Right ventricle myocardium superior (tissue), 1 donor: ENCODE measurements at places on chromosomes 1 and 21.

- no peak for DNase-seq
Measured at GRCh38 chr1:45442272-45442671, 48.7 kb downstream of the TESK2 start.

GRCh38 chr1:159941141-159941540, 4.3 kb downstream of the IGSF9 start:
- DNase-seq = no peak

- DNase-seq = peak; percentile 70
Measured at GRCh38 chr1:116847688-116848531, 61.8 kb upstream of the PTGFRN start.

DNA sequence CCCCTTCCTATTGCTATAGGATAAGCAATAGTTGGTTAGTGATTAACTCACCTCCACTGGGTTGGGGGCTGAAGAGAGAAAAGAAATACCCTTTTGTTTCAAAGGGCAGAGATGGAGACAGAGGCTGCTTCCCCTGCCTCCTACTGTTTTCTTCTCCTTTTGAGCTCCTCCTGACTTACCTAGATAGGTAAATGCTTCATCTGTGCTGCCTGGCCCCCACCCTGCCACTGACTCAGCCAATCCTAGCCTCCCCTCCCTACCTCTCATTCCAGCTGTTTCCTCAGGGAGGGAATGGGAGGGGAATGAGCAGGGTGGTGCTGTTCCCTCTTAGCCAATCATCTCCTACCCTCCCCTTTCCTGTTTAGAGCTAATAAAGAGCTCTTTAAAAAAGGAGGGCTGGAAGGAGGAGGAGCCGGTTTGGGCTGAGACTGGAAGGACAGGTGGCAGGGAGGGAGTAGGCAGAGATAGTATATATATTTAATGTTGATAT, at the start of gene C1orf116:
C1orf116 (minus strand) TSS at position 229 of the 490 bp plus-strand sequence. CDS start 5,158 bp downstream, outside the sequence.
- DNase-seq = no peak

DNA sequence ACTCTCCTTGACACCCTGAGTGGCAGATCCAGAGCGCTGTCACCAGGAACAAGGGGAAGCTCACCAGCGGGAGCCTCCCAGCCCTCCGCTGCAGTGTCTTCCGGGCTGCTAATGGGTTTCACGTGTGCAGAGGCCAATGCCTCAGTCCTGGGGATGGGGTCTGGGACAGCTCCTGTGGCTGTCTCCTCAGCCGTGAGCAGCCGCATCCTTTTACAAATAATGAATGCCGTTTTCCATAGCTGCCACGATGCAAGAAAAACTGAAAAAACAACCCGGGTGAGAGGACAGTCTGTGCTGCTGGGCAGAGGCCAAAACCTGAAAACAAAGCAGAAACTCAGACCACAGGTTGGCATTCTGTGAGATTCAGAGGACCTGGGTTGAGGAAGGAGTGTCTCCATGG, 212.2 kb upstream of the RAB4A start:
- no peak for DNase-seq

- no peak for DNase-seq
Measured at GRCh38 chr1:85452948-85453347, 12.0 kb downstream of the DDAH1 start.

- no peak for DNase-seq
Measured at GRCh38 chr21:44551340-44551961, at the start of gene KRTAP10-2. Gene KRTAP10-2 (minus strand): TSS chr21:44551505. CDS start chr21:44551458, 47 bp downstream.

DNA sequence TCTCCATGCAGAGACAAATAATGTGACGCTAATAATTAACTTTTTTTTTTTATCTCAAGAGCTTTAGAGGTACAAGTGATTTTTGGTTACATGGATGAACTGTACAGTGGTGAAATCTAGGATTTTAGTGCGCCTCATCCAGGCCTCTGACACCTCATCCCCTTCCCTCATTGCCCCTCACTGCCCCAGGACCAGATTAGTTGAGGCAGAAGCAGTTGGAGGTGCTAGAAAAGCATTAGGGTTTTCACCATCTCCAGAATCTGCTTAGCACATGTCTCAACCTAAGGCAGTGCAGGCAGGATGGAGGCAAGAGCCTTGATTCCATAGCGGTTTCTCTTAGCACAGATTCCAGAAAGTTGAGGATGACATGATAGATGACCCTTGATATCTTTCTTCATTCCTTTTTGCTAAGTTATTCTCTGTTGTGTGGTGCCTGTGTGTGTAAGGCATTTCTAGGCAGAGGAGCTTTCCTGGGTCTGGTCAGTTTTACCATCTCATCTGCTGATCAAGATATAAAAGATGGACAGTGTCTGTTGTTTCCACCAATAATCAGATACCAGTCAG, 16.3 kb upstream of the IL10 start:
- no peak for DNase-seq
